ENCODE measurements at places on chromosomes 1 and 21.
A peak's percentile ranks its signal among the peaks of the same experiment; 100 is the strongest.

- DNase-seq: no peak
Measured at GRCh38 chr21:34935898-34936297, 113.2 kb downstream of the RUNX1 start.

DNA sequence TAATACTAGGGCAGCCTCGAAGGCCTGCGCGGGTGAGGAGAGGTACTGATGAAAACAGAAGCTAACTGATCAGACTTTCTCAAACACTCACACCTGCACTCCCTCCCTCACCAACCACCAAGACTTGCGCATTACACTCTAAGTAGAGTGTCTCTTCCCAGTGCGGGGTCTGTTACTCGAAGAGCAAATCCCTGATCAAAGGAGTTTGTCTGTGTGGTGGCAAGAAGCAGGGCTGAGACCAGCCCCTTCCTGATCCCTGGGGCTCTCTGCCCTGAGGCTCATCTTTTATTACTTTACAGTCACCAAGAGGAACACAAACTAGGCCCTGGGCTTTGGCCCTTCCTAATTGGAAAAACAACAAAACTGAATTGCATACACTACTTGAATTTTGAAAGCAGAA is 19.5 kb upstream of the TSNAX start:
- no peak for DNase-seq

DNA sequence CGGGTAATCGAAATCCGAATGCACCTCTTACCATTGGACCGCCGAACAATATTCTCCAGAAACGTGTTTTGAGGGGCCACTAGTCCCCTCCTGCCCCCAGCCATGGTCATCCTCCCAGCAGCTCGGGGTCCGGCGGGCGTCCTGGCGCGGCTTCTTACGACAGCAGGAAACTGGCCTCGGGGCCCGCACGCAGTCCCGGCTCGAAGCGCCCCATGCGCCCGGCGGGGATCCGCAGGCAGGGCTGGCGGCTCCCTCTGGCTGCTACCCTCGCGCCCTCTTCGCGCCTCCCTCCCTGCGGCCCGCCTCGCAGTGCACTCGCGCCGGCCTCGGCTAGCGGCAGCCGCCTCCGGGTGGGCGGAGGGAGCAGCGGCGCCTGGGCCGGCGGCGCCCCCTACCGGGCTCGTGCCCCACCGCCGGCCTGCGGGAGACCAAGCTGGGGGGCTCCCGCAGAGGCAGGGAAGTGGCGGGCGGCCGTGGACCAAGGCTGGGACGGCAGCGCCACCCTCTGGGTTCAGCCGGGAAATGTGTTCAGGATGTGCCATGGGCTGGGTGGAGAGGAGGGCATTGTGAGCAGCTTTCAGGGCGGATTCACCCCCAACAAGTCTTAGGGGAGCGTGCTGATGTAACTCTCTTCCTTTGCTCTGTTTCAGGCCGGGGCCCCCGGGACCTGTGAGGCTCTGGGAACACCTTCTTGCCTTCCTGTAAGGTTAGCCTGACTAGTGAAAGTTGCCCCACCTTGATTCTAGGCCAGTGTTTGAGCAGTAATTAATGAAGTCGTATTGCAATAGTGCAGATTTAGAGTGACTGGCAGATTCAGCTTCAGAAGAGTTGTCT is at the start of gene KCNH1:
Gene KCNH1, minus strand, starts transcription at position 313 of the 834 bp plus-strand sequence. Its CDS starts 203 bp downstream, at position 110.
- peak; percentile 96 for DNase-seq

DNA sequence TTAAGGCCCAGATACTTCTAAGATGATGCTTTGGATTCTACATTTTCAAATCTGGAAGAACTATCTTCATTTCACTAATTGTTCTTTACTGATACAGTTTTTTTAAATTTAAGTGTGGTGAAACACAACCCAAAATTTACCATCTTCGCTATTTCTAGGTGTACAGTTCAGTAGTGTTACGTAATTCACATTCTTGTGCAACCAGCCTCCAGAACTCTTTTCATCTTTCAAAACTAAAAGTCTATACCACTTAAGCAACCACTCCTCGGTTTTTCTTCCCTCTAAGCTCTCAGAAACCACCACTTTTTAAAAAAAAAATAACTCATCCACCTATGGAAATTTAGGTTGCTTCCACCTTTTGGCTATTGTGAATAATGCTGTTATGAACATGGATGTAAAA is 220.7 kb downstream of the PDE4B start:
- DNase-seq: no peak

DNA sequence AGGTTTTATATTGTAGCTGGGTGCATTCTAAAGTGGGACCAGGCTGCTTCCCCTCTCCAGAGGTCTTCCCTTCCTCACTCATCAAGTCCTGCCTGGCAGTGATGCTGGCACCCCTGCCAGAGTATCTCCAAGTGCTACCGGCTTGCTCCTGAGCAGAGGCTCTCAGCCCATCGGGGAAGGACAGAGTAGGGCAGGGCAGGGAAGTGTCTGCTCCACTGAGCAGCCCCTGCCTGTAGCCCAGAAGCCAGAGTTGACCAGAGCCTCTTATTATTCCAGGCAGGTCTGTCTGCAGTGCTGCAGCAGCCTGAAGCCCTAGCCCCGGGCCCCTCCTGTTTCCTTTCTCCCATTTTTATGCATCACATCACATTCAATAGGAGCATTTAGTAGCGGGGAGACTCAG is 51.1 kb downstream of the ATP2B4 start:
- DNase-seq: no peak

- no peak for DNase-seq
Measured at GRCh38 chr1:95068956-95069709, 3.6 kb downstream of the ALG14 start.

DNA sequence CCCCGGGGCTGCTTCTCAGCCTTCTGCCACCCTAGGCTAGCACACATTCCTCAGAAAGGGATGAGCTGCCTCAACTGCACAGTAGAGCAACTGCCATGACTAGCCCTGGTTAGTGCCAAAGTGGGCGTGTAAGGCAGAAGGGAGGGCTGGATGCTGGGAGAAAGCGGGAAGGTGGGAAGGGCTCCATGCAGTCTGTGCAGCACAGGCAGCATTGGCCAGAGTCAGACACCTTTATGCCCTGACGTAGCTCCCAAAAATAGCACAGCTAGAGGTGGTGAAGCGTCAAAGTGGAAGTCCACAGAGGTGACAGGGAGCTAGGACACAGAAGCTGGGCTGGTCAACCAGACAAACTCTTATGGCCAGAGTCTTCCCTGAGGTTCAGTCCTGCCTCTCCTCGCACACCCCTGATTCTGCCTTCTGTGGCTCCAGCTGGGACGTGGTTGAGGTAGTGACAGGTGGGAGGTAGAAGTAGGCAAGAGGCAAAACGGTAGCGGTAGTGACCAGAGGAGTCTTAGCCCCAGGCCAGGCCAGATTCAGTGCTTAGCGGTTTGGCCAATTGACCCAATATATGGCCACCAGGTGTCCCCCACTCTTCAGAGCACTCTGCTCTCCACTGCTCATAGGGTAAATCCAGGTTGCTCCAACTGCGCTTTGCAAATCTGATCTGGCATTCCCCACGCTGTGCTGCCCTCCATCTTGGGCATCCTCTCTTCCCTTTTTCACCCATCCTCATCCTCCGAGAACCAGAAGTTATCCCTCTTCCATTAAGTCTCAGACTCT is 45.6 kb downstream of the DDX20 start:
- peak; percentile 40 for DNase-seq

DNA sequence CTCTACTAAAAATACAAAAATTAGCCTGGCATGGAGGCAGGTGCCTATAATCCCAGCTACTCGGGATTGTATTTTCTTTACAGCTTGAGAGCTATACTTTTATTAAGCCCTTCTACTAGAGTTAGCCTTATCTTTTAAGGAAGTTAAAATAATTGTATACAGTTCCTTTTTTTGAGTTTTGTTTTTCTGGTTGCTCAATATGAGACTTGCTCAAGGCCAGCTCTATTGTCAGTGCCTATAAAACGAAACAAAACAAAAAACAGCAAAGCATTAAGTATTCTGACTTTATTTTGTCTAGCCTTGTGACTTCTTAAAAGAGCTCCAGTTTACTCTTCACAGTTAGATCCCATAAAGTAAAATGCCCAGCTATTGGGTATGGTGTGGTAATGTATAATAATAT is 17.2 kb downstream of the PKN2 start:
- DNase-seq: no peak

GRCh38 chr1:96360036-96360795 is 361.4 kb upstream of the PTBP2 start:
- no peak for DNase-seq

DNA sequence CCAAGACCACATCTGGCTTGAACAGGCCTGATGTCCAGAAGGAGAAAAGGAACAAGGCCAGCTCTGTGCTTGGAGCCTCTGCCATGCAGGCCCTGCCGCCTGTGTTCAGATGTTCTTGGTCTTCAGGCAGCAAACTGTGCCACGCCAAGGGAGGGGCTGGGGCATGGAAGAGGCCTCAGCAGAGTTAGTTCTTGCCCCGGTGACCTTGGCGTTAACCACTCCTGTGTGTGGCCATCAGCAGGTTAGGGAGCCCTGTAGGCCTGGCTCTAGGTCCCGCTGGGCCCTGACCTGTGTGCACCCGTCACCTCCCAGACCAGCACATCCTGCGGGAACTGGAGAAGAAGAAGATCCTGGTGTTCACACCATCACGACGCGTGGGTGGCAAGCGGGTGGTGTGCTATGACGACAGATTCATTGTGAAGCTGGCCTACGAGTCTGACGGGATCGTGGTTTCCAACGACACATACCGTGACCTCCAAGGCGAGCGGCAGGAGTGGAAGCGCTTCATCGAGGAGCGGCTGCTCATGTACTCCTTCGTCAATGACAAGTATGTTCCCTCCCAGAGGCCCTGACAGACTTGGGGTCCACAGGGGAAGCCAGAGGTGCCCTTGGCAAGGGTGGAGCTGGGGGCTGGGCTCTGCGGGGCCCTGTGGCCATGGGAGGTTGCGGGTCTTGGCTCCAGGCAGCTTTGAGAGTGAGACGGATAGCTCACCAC is 7.1 kb downstream of the ZC3H12A start:
- DNase-seq: no peak

DNA sequence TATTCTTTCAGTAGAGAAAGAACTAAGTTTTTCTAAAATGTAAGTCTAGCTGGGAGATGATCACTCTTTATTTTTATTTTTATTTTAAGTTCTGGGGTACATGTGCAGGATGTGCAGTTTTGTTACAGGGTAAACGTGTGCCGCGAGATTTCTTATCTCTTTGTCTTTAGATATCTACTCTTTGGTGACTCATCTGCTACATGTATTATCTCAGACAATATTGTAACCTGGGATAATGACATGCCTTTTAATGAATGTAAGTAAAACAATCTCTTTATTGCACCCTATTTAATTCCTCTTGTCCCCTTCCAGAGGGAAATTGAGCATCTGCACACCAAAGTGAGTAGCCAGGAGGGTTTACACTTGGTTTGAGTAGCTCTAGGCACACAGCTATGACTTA is 9.4 kb downstream of the CR2 start:
- DNase-seq: no peak

GRCh38 chr1:229203030-229203751 is 67.7 kb upstream of the RAB4A start:
- DNase-seq: peak; percentile 80

GRCh38 chr1:219347921-219348391 is 174.3 kb downstream of the LYPLAL1 start:
- DNase-seq: no peak

- peak; percentile 59 for DNase-seq
Measured at GRCh38 chr1:195733826-195734225, 874.4 kb downstream of the KCNT2 start.

GRCh38 chr1:35718492-35719336 is at the start of gene C1orf216:
C1orf216 (minus strand) TSS chr1:35718884; CDS start chr1:35716321, 2,563 bp downstream.
- DNase-seq: peak; percentile 76

- DNase-seq: no peak
Measured at GRCh38 chr1:77876884-77877283, 11.5 kb upstream of the NEXN start.

DNA sequence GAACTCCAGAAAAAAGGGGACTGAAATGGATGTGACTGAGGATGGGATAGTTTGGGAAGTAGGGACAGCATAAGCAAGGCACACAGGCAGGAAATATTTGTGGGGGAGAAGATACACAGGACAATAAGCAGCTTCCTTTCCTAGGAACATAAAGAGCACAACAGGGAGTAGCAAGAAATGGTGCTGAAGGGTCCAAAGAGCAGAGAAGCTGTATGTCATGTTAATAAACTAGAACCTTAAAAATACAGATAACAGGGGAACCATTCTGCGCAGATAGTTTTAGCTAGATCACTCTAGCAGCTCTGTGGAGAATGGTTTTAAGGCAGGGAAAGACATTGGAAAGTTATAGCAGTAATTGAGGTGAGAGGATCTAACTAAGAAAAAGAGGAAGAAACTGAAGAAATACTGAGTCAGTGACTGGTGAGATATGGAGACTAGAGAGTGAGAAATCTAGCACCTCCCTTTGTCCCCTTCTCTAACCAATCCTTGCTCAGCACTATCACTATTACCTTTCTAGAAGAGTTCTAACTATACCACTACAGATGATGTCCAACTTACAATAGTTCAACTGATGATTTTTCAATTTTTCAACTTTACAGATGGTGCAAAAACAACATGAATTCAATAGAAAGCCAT is 95.0 kb downstream of the CDC42BPA start:
- no peak for DNase-seq

DNA sequence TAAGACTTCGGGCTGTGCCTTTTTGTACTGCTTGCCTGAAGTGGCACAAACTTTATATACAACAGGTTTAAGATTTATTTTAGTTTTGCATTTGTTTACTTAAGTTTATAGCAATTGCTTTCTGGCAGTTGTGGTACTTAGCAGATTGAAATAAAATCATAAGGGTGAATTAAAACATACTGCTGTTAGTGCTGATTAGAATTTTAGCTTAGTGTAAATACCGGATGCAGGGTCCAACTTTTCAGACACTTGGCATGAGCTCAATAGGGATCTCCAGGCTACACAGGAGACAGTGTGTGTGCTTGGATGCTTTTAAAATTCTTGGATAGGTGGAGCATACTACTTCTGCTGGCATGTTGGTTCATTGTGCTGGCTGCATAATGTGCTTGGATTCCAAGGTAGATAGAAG is 159.6 kb downstream of the NFIA start:
- DNase-seq: no peak

- no peak for DNase-seq
Measured at GRCh38 chr1:38038861-38039260, 7.7 kb downstream of the POU3F1 start.

DNA sequence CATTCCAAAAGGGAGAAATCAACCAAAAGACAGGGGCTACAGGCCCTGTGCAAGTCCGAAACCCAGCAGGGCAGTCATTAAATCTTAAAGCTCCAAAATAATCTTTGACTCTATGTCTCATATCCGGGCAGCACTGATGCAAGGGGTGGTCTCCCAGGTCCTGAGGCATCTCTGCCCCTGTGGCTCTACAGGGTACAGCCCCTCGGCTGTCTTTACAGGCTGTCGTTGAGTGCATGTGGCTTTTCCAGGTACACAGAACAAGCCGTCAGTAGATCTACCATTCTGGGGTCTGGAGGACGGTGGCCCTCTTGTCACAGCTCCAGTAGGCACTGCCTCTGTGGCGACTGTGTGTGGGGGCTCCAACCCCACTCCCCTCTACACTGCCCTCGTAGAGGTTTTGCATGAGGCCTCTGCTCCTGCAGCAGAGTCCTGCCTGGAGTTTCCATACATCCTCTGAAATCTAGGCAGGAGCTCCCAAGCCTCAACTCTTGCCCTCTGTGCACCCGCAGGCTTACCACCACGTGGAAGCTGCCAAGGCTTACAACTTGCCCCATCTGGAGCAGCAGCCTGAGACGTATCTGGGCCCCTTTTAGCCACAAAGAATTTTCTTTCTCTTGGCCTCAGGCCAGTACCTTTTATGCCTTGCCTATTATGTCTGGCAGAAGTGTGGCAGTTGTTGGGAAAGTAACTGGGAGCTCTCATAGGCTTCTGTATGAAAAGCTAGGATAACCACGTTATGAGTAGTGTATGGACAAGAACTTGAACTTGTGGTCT is 52.5 kb downstream of the POU2F1 start:
- DNase-seq: peak; percentile 98

GRCh38 chr21:43982489-43983078 is 29.5 kb upstream of the TRAPPC10 start:
- no peak for DNase-seq
